Omental fat pad (tissue), 4 donors: ENCODE measurements at places on chromosomes 4 and X.

DNA sequence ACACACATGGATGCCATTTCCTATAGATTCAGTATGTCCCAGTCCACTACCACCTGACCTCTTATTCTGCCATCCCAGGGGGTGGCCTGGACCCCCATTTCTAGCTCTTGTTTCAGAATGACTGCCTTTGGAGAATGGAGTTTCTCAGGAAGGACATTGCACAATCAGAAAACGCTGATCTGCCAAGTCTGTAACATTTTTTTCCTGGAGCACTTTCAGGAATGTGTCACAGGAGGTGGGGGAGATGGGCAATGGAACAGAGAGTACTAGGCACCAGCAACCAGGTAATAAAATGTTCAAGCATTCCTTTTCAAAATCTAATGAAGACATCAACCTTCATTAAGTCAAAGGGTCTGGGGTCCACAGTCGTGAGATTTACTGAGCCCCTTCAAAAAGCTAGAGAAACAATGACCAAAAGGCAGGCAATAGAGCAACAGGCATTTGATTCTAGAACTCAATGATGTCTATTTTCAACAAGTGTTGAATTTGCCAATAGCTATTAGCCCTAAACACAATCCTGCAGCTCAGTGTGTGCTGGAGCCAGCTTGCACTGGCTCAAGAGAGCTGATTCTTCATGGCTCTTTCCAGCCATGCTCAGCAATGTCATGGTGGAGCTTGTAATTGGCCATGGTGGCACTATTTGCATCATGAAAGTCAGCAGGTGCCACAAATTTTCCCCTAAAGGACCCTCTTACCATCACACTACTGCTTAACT, 87.1 kb downstream of the KDR start:
- no peak for DNase-seq

DNA sequence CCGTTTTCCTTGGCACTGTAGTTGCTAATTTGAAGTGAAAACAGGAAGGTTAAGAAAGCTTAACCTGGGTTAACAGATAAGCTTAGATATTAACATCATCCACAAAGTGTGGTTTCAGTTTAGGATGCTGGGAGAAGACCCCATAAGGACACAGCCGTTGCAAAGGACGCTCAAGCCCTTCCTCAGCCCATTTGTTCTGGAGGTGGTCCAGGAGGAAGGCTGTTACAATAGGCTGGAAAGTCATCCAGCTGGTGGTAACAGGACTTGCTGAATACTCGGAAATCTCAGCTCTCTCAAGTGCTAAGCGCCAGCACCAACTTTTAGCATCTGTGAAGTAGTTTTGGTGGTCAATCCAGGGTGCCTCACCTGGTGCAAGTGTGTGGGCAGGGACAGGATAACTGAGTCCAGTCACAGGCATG, 14.2 kb downstream of the CHST7 start:
- DNase-seq: no peak

- no peak for DNase-seq
These were observed 37.2 kb downstream of the RTL9 start for GRCh38 chrX:110395877-110396276.

DNA sequence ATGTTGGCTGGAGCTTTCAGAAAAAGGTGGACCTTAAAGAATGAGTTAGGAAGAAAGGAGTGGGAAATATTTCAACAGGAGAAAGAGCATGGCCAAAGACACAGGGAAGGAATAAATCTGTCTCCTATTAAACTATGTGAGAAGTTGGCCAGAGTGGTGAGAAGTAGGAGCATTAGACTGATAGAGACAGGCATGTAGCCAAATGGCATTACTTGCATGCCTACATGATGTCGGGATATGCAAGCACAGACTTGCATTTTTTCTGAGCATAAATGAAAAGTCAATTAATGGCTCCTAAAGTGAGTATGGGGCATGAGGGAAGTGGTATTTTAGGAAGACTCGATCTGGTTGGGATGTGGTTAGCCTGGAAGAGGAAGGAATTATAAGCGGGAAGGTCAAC, 279.6 kb upstream of the PITX2 start:
- DNase-seq: no peak

DNA sequence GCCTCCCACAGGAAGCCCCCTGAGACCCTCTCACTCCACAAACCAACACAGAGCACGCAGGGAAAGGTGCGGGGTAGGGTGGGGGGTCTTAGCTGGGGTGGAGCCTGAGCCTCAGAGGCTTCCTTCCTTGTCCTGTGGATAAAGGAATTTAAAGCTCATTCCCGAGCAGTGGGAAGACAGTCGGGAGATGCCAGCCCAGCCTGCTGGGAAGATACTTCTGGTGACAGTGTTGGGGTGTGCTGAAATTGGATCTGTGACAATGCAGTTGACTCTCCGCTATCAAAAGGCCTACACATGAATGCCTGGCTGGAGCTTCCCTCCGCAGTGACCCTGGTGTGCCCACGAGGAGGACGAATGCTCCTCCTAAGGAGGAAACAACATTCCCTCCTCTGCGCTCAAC, 45.5 kb downstream of the JAKMIP1 start:
- no peak for DNase-seq

DNA sequence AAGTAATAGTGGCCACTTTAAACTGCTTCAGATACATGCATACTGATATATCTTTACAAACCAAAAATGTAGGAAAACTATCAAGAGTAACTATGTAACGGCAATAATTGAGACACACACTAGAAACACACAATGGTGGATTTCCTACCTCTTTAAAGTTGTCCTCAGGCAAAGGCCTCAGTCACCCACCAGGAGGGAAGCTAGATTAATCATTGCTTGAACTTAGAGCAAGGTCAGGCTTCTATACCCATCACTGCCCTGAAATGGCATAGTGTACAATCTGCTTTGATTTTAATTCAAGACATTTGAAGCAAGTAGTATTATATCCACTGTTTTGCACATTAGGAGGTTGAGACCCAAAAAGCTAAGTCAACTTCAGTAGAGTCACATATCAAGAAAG, 110.9 kb downstream of the AREG start:
- DNase-seq: no peak
